ENCODE measurements at places on chromosomes 3 and 15. TPM values are rescaled to one million over a fixed set of nuclear protein-coding genes. Genes with fewer than 3 reads are reported as not detected.

The CACNA1D gene
- 2.9 TPM for total RNA-seq

The HEXA gene
- 12.8 TPM for total RNA-seq

The SLC2A2 gene
- total RNA-seq, result not detected

The ZIC1 gene
- not detected for total RNA-seq

The SLC26A6 gene
- total RNA-seq, result 9.4 TPM

GRCh38 chr3:41846850-41847249, 115.1 kb downstream of the ULK4 start:
- no peak for DNase-seq

- no peak for DNase-seq
These were observed 28.1 kb downstream of the OIP5 start for GRCh38 chr15:41304149-41304770.

DNA sequence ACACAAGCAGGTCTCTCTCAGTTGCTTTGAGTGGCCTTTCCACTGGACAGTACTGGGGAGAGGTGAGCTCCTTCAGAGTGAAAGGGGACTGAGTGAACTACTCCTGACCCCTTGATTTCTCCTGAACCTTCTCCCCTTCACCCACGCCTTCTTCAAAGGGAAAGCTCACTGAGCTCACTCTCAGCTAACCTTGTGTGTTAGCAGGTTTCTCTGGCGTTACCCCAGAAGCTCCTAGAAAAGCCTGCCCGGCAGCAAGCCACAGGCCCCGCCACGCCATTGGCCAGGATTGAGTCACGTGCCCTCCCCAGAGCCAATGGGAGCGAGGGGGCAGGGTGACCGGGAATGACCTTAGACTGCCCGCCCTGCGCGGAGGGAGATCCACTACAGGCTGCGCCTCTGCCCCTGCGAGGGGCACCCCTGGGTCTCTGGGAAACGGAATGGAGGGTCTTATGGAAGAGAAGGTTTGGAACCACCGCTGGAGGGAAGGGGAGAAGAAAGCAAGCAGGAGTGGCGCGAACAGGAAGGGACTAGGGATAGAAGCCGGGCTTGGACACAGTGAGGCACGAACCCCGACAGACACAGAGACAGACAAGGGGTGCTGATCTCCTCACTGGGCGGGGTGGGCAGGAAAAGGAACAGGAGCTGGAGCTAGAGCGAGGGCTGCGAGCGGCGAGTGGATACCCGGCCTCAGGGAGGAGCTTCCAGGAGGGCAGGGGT, 17.4 kb upstream of the CLK3 start:
- peak; percentile 69 for DNase-seq

DNA sequence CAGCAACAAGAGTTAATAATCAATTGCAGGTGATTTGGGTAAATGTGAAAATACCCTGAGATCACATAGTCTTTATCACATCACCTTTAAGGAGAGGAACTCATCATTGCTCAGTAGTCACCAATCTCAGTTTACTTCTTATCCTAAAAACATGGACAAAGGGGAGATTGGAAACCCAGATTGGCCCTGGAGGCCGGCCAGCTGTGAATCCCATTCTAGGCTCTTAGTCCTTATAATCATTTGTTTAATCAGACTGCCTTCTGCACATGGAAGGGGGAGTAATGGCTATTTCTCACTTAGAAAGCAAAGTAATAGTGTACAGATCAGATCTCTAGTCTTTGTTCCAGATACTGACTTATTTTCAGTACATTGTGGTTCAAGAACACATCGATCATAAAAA, 37.2 kb upstream of the CPB1 start:
- DNase-seq, result no peak

DNA sequence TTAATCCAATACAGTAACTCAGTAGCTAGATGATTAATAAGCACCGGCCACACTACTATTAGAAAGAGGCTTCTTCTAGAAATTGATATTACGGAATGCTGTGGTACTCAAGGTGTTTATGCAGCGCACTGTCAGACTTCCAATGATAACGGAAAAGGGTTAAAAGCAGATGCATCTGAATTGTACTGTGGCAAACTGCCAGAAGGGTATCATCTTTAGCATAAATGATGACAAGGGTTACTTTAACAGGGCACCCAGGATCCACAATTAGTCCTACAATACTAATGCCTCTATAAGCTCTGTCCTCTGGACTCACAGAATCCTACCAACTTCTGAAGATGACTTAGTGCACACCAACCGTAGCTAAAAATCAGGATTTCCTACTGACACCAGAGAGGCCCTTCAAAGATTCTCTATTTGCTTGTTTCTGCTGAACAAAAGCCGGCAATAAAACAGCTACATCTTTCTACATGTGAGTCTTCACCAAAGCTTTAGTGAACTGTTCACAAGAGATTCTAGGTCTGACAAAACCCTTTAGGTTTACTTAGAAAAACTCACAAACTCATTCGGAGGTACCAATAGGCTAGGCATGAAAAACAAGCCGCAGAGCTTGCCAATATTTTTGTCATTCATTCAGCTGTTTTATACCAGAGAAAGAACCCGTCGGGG, 7.1 kb downstream of the SATB1 start:
- DNase-seq, result no peak

DNA sequence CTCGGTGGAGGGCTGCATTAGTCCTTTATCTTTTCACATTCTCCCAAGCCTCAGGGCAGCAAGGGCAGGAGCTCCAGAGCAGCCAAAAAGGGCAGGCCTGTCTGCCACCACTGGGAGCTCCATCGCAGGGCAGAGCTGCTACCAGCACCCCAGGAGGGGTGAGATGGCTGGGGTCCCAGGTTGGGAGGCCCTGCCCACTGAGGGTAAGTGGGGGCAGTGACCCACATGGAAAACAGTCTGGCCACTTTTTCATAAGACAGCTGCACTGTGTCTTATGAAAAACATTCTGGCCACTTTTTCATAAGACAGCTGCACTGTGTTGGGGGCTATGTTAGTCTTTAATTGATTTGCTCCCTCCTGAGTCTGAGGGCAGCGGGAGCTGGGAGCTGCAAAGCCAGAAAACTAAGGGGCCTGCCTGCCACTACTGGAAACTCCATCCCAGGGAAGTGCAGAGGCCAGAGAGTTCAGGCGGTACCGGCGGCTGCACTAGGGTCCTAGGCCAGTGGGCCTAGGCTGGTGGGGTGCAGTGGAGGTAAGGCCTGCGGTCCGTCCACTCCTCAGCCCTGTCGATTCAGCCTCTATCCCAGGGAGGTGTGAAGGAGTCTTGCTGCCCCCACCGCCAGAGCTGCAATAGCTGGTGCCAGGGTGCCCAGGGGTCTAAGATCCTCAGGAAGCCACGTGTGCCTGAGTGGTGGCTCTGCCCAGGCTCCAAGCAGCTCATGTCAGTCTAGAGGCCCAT, 45.4 kb downstream of the TMCO5A start:
- no peak for DNase-seq

DNA sequence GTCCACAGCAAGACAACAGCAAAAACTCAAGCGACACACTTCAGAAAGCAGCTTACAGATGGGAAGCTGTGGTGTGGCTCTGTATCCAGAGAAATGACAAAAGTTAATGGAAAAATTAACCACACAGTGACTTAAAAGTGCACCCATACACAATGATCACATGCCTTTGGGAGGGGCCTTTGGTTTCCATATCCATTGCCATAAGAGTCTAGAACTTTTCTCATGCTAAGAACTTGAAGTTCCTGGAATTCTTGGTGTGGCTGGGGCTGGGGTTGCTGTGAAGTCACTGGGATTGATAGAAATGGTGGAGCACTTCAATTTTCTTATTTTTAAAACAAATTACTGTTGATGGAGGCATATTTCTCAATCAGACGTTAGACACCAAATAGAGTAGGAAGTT, 108.6 kb upstream of the FEZF2 start:
- DNase-seq, result no peak

DNA sequence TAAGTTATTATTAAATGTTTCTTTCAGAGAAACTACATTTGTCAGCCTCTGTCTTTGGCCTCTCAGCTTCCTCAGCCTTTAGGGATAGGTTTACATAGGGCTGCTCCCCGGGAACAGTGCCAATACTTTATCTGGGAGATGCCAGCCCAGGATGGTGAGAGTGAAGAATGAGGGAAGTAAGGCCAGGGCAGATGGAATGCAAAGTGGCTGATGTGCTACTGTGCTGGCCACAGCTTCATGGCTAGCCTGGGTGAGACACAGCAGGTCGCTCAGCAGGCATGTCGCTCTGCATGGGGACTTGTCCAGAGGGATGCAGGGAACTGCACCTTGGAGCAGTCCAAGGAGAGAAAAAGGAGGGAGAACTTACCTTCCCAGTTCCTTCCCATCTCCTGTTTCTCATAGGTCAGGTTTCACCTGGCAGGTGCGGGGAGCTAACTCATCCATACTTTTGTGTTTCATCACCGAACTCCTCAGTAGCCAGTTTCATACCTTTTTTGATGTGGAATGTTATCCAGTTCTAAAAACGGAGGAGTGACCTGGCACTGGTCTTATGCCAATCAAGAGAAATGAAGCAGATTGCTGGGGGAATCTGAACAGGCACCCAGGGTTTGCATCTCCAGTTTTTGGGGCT, 30.9 kb upstream of the C15orf39 start:
- no peak for DNase-seq

DNA sequence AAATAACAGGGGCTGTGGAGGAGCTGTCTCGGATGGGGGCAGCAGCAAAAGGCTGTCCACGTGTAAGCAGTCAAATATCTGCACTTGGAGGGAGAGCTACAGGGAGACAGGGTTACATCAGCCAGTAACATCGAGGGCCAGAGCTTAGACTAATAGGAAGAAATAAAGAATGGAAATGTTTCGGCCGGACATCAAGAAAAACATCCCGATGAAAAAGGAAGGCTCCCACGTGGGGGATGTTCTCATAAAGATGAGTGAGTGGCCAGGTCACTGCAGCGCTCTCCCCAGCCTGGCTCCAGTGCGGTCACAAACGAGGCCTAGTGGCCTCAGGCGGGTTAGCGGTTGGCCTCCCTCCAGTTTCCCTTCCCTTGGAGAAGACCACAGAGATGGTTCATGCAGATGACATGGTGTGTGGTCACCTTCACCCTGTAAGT, 56.1 kb upstream of the WNT5A start:
- no peak for DNase-seq

DNA sequence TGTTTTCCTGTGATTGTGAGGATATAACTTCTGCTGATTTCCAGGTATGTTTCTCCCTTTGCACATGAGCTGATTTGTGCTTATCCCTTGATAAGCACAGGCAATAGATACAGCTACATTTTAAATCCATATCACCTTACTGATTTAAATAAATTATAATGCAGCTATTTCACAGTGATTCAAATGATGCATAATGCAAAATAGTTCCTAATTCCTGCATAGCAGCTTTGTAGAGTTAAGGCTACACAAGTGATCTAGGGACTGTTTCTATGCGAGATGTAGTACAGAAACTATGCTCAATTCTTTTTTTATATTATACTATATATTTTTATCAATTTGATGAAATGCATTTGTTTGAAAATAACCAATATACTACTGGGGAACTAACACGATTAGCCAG, 334.2 kb downstream of the LRTM1 start:
- DNase-seq, result no peak

DNA sequence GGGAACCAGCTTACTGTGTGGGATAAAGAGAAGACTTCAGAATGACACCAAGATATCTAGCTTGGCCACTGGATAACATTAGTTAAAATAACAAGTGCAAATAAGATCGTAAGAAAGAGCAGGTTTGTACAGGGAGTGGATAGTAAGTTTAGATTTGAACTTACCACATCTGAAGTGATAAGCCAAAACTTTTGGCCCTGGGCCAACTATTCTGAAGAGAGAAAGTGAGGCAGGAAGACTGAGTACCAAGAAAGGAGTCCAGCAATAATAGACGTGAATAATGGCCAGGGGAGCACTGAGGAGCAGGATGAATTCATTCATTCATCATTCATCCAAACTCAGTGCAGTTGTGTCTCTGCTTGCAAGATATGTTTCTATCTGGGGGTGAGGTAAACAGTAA, 122.9 kb downstream of the PDE8A start:
- DNase-seq, result no peak

DNA sequence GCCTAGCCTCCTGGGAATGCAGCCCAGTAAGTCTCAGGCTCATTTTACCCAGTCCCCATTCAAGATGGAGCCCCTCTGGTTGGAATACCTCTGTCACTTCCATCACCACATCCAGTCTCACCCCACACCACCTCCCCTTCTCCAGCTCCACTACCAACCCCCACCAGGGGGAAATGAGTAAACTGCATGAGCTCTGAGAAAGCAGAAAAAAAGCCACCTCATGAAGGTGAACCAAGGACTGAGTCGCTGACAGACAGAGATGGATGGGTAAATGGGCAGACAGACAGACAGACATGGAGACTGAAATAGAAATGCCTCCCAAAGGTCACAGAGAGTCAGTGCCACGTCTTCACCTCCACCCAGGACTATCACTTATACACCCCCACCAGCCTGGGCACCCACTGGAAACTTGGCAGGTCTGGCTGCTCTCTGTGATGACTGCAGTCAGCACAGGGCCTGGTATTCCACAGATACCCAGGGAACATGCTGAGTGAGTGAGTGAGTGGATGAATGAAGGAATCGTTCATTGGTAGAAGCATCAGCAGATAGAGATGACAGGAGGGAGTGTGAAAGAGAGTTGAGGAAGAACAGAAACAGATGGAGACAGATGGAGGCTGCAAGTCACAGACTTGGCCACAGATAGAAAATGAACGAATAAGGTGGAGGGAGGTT, 4.9 kb upstream of the LOXL1 start:
- DNase-seq, result no peak

DNA sequence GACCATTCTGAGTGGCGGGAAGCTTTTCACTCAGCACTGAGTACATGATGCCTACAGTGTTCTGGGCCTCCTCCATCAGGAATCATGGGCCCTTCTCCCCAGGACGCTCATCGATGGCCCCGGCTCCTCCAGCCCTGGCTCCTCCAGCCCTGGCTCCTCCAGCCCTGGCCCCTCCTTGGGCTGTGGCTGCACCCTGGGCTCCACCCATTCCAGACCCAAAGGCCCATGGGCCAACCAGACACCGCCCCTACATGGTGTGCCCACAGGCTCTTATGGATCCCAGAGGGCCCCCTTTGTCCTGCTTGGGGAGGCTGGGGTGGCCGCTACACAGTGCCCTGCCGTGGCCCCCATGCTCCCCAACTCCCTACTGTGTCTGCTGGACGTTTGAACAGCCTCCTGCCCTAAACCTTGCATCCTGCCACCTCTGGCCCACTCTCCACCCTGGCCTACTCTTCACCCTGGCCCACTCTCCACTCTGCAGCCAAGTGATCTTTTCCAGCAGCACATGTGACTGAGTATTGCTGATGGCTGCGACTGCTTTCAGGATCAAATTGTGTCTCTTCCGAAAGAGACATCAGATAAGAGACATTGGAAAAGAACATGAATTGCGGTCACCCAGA, 57.9 kb downstream of the APBA2 start:
- DNase-seq, result no peak

Data from esophagus squamous epithelium (tissue), 5 donors.